ENCODE measurements at places on chromosomes 11 and 22.
A peak's percentile ranks its signal among the peaks of the same experiment; 100 is the strongest.

GRCh38 chr11:77879218-77879617, 58.3 kb downstream of the AAMDC start:
- peak; percentile 62 for DNase-seq

DNA sequence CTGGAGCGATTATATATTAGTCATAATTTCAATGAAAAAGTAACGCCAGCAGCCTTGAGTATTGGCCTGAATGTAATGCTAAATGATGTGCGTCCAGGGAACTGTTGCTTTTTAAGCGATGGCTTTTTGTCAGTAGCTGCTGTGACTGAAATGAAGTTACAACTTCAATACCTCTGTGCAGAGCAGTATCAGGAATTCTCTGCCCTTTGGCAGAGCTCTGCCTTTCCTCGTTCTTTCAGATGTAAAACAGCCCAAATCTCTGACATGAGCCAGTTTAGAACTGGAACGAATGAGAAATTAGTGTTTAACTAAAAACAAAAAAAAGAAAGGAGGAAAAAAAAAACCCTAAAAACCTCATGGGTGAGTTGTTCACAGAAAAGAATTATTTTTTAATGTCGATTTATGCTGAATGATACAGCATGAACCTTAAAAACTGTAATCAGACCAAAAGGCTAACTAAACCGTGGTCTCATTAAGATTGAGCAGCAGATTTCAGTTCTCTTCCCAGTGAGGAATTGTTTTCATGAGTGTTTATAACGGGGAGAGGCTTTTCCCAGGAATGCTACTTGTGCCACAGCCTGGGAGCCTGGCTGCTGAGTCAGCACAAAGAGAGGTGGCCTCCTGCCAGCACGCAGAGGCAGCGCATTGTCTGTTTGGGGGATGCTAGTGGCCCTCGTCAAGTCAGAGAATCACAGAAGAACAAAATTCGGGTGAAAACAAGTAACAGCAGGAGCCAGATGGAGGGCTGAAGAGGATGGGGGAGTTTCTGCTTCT, 146.2 kb upstream of the RASSF10 start:
- DNase-seq, result peak; percentile 89

DNA sequence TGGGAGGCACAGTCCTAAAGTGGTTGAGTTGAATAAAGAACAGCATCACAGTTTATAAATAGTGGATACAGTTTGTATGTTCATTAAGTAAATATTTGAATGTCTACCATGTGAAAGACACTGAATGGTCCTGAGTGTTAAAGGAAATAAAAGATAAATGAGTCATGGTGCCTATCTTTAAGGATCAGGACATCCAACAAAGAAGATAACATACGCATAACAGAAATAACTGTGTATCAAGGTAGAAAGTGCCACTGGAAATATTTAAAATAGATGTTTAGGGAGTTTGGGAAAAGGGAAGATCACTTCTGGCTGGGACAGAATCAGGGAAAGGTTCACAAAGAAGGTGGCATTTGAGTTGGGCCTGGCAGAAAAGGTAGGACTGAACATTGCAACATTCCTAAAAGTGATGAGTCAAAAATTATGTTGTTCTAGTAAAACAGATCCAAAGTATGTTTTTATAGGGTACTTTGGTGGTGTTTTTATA, 41.5 kb downstream of the CSTPP1 start:
- peak; percentile 15 for DNase-seq

DNA sequence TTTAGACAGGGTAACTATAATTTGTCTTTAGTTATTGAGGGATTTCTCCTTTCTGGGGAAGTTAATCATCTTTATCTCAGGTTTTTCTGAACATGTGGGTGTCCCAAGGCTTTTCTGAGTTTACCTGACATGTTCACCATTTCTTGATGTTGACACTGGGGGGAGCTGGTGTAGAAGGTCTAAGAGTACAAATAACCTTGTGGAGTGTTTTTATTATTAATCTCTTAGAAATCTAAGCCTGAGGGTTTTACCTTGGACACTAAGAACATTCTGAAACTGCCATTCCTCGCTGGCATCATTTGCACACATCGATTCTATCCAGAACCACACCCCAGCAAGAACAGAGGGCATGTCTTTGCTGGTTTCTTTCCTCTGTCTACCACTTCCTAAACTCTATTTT, 15.6 kb upstream of the C11orf91 start:
- DNase-seq, result no peak

DNA sequence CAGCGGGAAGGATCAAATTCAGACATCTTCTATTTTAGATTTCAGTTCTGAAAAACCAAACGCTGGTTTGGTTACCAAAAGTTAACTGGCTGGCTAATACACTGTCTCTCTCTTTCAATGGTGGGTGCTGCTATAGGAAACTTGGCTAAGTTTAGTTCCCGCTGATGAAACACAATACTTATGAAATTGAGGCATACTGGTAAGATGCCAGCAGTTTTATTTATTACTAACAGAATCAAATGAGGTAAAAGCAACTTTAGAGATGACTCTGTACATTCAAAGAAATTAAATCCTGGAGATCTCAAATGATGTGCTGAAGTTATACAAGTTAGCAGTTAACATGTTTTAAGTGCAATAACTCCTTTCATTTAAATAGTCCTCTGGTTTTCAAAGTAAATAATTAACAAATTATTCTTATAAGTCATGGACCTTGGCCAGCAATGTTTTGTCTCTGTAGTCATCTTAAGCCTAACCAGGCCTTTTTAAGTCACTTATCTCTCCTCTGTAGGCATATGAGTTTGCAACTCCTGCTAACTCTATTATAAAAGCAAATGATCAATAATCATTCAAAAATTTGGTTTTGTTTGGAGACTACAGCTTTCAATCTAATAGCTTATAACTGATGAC, 54.8 kb downstream of the PAK1 start:
- no peak for DNase-seq

DNA sequence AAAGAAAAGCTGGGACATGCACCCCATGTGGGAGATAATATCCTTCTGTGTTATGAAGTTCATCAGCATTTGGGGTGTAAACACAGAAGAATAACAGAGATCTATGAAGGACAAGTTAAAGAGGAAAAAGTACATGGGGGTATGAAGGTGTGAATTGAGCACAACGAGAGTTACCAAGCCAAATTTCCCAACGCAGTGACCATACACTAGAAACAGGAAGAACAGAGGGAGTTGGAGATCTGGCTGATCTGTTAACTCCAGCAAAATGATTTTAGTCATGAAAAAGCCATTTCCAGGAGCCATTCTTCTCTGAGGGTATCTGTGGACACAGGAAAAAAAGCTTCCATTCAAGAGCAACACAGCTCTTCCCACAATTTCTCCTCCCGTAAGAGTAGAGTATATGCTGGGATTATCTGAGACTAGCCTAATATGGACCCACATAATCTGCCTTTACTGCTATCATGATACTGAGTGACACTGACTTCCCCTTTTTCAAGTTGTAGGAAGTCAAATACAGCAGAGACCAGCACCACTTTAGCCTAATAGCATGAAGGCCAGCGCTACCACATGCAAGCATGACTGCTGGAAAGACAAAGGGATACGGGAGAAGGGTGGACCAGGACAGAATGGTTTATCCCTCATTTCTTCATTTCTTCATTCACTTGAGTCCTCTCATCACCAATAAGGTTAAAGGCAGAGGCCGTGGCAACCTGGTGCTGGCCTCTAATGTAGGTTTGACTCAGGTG, 19.6 kb upstream of the OR8D2 start:
- DNase-seq, result no peak

DNA sequence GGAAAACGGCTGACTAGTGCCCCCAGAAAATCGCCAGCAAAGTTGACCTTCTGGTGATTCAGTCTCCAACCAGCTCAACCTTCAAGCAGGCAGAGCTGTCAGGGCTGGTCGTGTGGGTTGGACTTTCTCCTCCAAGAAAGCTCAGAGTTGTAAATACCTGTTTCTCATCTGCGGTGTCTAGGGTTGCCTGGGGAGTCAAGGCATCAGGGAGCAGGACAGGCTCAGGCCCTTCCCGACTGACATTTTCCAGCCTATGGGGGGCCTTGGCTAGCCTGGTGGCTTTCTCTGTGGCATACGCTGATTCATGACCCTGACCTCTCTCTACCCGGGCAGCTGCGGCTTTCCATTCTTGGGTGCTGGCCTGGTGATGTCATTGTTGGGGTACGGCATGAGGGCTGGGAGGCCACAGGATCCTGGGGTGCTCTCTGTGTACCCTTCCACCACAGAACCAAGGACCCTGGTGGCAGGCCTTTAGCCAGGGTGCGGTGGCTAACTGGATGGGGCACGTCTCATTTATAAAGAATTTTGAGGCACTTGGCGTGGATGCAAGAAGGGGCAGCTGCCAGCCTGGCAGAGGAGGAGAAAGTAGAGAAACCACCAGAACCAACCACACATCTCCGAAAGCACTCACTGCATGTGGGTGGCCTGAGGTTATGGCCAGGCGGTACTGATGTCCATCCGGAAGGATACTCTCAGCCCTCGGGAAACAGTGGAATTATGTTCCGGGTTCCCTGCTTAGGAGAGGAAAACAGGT, 64.9 kb downstream of the BCR start:
- no peak for DNase-seq

- no peak for DNase-seq
Measured at GRCh38 chr11:92775003-92775676, 194.3 kb upstream of the MTNR1B start.

GRCh38 chr11:100182350-100182749, 504.7 kb upstream of the ARHGAP42 start:
- DNase-seq, result no peak

DNA sequence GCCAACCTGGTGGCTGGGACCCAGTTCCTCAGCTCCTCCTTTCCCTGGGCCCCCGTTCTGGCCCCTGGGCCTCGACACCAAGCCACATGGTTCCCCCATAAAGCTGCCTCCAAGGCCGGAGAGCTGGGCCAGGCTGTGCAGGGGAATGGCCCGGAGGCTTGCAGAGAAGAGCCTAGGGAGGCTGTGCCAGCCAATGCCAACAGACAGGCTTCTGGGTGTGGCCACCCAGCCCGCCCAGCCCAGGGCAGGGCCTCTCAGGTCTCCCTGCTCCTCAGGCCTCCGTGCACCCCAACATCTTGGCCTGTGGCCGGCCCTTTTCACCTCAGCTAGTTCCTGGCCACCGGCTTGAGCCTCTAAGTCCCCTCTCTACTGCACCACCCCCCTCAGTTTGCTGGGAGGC, 17.4 kb upstream of the FLRT1 start:
- DNase-seq, result no peak

DNA sequence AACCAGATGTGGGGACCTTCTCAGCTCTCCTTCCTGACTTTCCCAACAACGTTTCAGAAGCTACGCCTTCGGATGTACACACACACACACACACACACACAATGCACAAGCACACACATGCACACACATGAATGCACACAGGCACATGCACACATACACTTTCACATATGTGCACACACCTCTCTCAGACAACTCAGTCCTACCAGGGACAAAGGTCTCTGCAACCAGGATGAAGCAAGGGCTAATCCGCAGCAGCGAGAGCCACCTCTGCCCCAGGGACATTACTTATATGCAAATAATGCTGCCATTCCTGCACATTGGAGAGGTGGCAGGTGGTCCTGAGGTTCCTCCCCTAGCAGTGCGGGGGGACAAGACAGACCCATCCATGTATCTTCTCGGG, 27.4 kb upstream of the LINC01488 start:
- DNase-seq, result no peak

GRCh38 chr11:32012049-32012448, 78.8 kb upstream of the RCN1 start:
- DNase-seq, result no peak

- peak; percentile 84 for DNase-seq
Measured at GRCh38 chr22:42967933-42968332, 47.0 kb downstream of the PACSIN2 start.

- no peak for DNase-seq
Measured at GRCh38 chr11:70544774-70545609, 146.7 kb downstream of the CTTN start.

GRCh38 chr22:32796865-32797573, 4.5 kb upstream of the TIMP3 start:
- DNase-seq, result peak; percentile 69

GRCh38 chr22:47781024-47781423, 1018.6 kb downstream of the TBC1D22A start:
- DNase-seq, result no peak

DNA sequence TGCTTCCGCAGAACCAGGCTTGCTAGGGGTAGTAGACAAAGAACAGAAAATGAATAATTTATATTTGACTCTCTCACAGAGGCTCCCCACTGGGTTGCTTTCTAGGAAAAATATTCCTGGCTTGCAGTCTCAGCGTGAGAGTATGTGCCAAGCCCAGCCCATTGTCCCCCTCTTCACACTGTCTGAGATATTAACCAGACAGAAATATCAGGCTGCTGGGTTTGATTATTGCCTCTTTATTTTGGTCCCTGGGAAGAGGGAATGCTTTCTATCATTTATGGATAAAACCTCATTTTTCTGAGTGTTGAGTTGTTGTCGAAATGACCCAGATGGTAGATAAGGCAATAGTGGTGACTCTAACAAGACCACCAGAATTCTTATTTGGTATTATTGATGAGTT, 367.9 kb downstream of the METTL15 start:
- no peak for DNase-seq

DNA sequence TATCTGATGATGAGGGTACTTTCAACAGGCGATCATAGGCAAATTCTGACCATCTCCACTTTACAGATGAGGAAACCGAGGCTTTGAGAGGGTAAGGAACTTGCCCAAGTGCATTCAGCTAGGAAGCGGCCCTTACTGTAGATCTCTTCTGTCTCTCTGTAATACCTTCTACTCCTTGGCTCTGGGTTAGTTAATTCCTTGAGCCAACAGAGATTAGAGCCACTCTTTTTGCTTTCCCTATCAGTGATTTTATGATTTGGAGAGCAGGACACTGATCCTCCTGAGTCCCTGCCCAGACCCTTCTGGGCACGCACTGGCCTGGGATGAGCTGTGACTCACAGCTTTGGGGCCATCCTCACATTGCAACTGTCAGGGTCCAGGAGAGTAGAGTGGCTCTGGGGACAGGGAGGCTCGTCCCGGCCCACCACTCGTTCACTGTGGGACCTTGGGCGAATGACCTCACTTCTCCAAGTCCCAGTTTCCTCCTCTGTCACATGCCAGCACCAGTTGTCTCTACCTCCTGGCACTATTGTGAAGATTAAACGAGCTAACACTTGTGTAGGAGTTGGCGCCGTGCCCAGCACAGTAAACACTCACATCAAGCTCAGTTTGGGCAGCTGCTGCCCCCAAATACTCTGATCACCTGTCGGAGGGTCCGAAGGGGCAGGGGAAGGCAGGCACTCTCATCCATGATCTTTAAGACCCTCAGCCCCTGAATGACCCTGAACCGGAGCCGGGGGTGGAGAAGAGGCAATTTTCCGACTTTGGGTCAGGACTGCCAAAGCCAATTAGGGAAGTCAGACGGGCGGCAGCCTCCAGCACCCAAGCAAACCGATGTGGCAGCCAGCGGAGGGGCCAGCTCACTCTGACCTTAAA, 235.0 kb downstream of the MIAT start:
- DNase-seq, result peak; percentile 11

- DNase-seq, result peak; percentile 59
Measured at GRCh38 chr11:48193876-48194275, 22.7 kb upstream of the OR4B1 start.

- DNase-seq, result no peak
Measured at GRCh38 chr11:107265591-107266121, 192.0 kb downstream of the CWF19L2 start.

- no peak for DNase-seq
Measured at GRCh38 chr11:35066783-35067423, 72.1 kb upstream of the CD44 start.

Data from foreskin fibroblast (primary cell).